ENCODE measurements at places on chromosomes 16 and 17. TPM values are rescaled to one million over a fixed set of nuclear protein-coding genes. Genes with fewer than 3 reads are reported as not detected.

Gene GPR142
- total RNA-seq = not detected

Gene SAMD14
- 0.24 TPM for total RNA-seq

Gene SHCBP1
- 36.9 TPM for total RNA-seq

Gene ATP6V0D1
- 119 TPM for total RNA-seq

Gene CACNA1G
- total RNA-seq = 4.4 TPM

Gene DPEP3
- total RNA-seq = not detected

Gene DNAH9
- total RNA-seq = not detected

Gene SCGB1C2
- total RNA-seq = not detected

Gene CA5A
- not detected for total RNA-seq

Gene SALL1
- total RNA-seq = 0.28 TPM

Gene ULK2
- total RNA-seq = 15.3 TPM

Gene CIBAR2
- not detected for total RNA-seq

Gene TBX4
- 0.21 TPM for total RNA-seq

Gene LDAF1
- 20.6 TPM for total RNA-seq

Gene HBA2
- total RNA-seq = 0.44 TPM

Gene CLEC3A
- total RNA-seq = not detected
